ENCODE measurements at places on chromosomes 12 and 14. TPM values are rescaled to one million over a fixed set of nuclear protein-coding genes. Genes with fewer than 3 reads are reported as not detected.

DNA sequence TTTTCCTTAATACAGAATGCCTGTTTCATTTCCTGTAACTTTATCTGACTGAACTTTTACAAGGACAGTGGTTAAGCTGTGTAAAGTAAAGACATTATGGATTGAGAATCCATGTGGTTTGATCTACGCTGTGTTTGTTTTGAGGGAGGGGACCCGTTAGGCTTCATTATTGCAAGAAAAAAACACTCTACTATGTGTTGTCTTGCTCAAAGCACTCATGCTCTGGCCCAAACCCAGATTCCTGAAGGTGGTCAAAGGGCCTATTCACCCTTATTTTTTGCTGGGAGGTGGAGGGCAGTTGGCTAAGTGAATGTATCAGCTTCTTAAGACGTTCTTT lies 11.9 kb downstream of the RNF10 start:
- H3K36me3 ChIP-seq, result no peaks in the 10 kb centered on the region
- no peak overlapping the region for H3K4me3 ChIP-seq
- H3K27me3 ChIP-seq, result no peaks in the 10 kb centered on the region
- H3K27ac ChIP-seq, result no peak overlapping the region
- no peaks in the 10 kb centered on the region for H3K4me1 ChIP-seq

DNA sequence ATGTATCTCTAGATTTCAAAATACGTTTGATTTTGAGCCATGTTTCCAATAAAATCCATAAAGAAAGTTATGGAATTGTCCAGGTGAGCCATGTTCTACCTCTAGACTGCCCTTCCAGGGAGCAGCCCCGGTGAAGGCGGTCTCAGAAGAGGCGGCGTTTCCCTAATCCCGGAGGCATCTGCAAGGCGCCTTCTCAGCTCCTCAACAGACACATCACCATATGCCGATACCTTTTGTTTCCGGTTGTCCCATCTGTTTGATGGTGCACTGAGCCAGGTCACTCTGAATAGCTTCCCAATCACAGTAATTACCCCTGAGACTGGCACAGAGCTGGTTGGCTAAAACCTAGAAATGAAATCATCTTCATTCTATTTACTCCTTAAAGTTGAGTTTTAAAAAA lies 305.5 kb upstream of the FKBP4 start:
- peaks cover 3% of the 10 kb centered on the region for H3K27me3 ChIP-seq
- no peaks in the 10 kb centered on the region for H3K36me3 ChIP-seq
- H3K27ac ChIP-seq, result no peak overlapping the region
- no peak overlapping the region for H3K4me3 ChIP-seq
- DNase-seq, result no peak

The GLS2 gene
- total RNA-seq, result 0.21 TPM

The BEGAIN gene
- 1.6 TPM for total RNA-seq

The PZP gene
- 2.2 TPM for total RNA-seq

- no peak overlapping the region for H3K4me3 ChIP-seq
- no peak for DNase-seq
- H3K36me3 ChIP-seq, result no peaks in the 10 kb centered on the region
- no peak overlapping the region for H3K27ac ChIP-seq
These were observed 1046.1 kb downstream of the SLC6A15 start for GRCh38 chr12:83866477-83866876.

- H3K27ac ChIP-seq, result no peak overlapping the region
- no peaks in the 10 kb centered on the region for H3K36me3 ChIP-seq
- H3K4me1 ChIP-seq, result peaks cover 11% of the 10 kb centered on the region
- H3K27me3 ChIP-seq, result peaks cover 6% of the 10 kb centered on the region
These were observed 14.3 kb upstream of the DYNC1H1 start for GRCh38 chr14:101950100-101950499.

- DNase-seq, result peak; percentile 30
- peak overlapping the region; percentile 90 for H3K4me3 ChIP-seq
- peaks cover 10% of the 10 kb centered on the region for H3K27me3 ChIP-seq
- H3K4me1 ChIP-seq, result peaks cover 14% of the 10 kb centered on the region
- H3K27ac ChIP-seq, result peak overlapping the region; percentile 22
- no peaks in the 10 kb centered on the region for H3K36me3 ChIP-seq
These were observed 1.5 kb downstream of the DDHD1 start for GRCh38 chr14:53151523-53152183.

DNA sequence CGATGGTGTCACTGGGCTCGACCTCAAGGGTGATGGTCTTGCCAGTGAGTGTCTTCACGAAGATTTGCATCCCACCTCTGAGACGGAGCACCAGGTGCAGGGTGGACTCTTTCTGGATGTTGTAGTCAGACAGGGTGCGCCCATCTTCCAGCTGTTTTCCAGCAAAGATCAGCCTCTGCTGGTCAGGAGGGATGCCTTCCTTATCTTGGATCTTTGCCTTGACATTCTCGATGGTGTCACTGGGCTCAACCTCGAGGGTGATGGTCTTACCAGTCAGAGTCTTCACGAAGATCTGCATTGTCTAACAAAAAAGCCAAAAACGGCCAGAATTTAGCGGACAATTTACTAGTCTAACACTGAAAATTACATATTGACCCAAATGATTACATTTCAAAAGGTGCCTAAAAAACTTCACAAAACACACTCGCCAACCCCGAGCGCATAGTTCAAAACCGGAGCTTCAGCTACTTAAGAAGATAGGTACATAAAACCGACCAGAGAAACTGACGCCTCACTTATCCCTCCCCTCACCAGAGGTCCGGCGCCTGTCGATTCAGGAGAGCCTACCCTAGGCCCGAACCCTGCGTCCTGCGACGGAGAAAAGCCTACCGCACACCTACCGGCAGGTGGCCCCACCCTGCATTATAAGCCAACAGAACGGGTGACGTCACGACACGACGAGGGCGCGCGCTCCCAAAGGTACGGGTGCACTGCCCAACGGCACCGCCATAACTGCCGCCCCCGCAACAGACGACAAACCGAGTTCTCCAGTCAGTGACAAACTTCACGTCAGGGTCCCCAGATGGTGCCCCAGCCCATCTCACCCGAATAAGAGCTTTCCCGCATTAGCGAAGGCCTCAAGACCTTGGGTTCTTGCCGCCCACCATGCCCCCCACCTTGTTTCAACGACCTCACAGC lies 717 bp downstream of the UBC start:
- H3K4me3 ChIP-seq, result peak overlapping the region; percentile 100
- H3K27me3 ChIP-seq, result peaks cover 37% of the 10 kb centered on the region
- peak; percentile 73 for DNase-seq

- H3K4me1 ChIP-seq, result peaks cover 25% of the 10 kb centered on the region
- peaks cover 4% of the 10 kb centered on the region for H3K36me3 ChIP-seq
- peak overlapping the region; percentile 57 for H3K27ac ChIP-seq
- no peak for DNase-seq
These were observed 7.5 kb downstream of the TBK1 start for GRCh38 chr12:64459394-64459891.
